ENCODE measurements at places on chromosomes 2 and 18.

DNA sequence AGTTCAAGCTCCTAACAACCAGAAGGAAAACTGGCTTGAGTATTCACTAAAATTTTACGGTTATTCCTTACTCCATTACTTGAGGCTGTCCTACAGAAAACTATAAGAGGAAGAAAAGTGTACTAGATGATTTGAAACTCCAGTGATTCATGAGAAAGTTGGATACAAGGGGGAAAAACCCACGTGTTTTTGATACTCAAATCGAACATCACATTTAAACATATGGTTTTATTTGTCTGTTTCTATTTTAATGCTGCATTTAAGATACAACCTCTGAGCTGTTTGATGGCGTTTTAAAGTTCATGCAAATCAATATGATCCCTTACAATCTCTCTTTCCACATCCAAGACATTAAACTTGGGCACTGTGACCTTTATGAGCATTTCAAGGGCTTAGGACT is 125.1 kb upstream of the LMAN1 start:
- DNase-seq, result no peak

DNA sequence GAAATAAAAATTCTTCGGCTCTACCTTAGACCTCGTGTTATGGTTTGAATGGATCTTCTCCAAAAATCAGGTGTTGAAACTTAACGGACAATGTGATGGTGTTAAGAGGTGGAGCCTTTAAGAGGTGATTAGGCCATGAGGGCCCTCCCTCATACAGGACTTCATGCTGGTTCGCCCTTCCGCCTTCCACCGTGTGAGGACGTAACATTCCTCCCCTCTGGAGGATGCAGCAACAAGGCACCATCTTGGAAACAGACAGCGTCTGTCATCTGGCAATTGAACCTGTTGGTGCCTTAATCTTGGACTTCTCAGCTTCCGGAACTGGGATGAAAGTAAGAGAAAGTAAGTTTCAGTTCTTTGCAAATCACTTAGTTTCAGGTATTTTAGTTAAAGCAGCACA is 126.3 kb upstream of the SPRED2 start:
- DNase-seq, result no peak

- no peak for DNase-seq
These were observed 768.2 kb upstream of the VRK2 start for GRCh38 chr2:57278451-57278850.

GRCh38 chr2:112462178-112462577 is 19.8 kb upstream of the TTL start:
- no peak for DNase-seq

DNA sequence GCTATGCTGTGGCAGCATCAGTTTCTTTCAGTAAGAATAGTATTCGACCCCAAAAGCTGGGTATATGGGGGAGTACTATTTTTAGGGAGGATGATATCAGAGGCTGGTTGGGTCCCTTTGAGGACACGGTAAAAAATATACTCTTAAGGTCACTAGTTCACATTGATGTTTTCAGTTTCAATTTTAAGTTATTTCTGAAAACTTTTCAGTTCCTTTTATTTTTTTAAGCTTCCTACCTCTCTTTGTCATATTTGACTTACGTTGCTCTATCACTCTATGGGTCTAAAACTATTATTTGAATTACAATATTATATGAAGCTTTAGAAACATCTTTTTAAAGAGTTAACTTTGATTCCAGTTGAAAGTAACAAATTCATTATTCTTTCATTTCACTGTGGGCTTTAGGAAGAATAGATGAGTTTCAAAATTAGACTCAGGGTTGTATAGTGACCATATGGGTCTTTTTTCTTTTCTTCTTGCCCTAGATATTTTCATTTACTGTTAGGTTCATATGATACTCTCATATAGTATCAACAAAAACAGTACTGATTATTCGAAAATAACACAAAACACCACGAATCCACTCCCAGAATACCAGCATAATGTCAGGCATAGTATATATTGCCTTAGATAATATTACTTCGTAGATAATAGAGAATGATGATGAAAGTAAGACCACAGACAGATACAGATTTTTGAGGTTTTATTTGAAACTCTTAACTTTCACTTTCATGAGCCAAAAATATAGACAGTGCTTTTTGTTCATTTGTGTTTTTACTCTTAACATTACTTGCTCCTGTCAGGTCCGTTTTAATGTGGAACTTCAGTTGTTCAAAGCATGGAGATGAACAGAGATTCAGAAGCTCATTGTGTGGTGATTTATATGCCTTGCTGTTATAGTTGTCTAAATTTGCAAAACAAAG is 9.8 kb downstream of the RMDN2 start:
- DNase-seq, result no peak

DNA sequence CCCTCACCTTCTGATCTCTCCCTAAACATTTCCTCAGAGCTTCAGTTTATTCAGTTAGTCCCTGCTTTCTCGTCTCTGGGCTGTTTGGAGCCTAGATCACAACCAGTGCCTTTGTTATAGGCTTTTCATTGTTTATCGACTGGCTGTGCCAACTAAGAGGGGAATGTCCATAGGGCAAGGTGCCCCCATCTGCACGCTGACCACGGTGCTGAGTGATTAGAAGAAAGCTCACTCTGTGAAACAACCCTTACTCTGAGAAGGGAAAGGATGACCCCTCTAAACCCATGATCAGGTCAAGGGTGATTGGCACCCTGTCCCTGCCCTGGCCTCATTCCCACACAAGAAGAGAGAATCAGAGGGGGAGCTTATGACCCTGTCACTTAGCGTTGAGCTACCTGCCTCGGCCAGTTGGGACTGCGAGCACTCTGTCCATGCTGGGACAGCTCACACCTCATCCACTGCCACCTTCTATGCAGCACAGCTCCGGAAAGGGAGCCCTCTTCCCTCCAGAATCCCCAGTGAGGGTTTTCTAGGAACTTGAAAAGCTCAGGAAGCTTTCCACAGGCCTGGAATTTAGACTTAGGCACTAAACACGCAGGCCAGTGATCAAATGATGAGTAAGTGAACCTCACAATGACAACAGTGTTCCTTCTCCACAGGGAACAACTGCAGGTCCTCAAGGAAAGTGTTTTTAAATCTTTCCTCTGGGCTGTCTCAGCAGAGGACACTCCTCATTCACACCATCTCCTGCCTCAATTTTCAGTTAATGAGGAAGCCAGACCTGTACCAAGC is 2.3 kb upstream of the ACTG2 start:
- DNase-seq, result no peak

DNA sequence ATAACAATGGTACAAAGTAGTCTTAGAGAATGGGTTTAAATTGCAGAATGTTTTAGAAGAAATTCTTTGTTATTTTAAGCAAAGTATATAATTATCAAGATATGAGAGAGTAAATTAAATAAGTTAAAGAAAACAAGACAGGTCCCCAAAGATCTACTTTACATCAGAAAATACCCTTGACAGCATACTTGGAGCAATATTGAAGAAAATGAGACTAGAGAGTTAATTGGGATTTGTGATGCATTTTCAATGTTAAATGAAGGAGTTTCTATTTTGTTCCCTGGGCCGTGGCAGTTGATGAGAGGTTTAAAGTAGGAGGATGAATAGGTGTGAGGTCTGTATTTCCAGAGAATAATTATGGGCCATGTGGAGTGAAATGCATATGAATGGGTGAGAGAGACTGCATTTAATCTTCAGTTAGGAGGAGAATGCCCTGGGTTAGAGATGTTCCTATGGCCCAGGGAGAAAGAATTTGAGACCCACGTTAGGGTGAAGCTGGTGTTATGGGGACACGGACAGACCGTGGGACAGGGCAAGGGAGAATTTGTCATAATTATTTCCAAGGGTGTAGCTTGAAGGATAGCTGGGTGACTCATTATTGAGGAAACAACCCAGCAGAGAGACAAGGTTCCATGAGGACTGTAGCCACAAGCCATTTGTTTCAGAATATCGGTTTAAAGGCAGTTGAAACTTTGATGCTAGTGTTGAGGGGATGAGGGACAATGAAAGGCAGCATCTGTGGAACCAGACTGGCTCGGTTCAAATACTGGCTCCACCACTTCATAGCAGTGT is 22.7 kb downstream of the MGAT5 start:
- DNase-seq, result no peak

GRCh38 chr2:8146132-8147005 is 535.5 kb upstream of the ID2 start:
- DNase-seq, result no peak

DNA sequence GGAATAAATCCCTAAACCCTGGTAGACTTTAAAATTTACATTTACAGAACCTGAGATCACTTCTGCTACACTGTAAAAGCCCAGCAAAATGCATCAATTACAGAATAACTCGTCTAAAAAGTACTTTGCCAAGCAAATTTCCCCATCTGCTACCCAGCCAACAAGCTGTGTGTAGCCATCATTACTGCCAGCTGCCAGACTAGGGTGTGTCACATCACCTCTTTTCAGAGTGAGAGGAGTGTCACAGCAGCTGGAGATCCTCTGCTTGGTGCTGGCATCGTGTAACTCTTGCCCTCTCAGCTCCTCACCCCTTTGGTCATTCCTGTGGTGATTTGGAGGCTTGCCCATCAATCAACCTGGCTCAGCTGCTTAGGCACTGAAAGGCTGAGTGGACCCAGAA is 340.4 kb upstream of the MMADHC start:
- DNase-seq, result no peak

- no peak for DNase-seq
These were observed 141.8 kb upstream of the KLHL29 start for GRCh38 chr2:23243073-23243659.

DNA sequence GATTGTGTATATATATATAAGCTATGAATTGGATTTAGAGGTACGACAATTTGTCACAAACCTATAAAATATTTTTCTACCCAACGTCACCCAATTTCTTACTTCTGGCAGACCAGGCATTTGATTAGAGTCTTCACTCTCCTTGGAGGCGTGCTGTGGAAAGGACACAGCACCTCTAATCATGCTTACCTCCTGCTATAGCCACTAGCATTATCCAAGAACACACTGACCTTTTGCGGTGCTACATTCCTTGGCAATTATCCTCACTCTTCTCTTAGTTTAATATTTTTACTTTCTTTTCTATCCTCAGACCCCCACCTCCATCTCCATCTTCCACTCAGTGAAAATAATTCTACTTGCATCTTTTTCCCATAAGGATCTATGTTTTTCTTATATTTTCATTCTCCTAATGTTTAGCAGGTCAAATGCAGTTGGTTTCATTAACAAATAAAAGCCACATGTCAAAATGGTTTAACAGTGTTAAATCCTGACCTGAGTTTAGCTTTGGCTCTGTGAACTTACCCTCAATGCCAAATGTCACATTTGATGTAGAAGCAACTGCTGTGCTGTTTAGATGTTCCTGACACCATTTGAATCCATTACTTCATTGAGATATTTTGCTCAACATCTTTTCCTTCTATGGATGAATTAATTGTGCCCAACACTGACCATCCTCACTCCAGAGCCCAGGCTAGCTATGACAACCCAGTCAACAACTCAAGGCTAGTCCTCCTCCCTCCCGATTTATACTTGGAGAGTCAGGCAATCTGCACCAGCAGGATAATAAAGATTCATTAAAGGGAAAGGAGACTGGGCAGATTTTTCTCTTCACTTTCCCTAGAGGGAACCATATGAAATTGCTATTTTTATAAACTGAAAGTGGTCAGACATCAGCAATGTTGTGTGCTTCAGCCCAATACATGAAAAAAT is 240.5 kb downstream of the MREG start:
- DNase-seq, result no peak

- no peak for DNase-seq
These were observed 5.6 kb upstream of the SMIM21 start for GRCh38 chr18:75433098-75433497.

- DNase-seq, result no peak
These were observed 587 bp upstream of the MTIF2 start for GRCh38 chr2:55269645-55269990.

GRCh38 chr2:16656784-16657391 is 8.7 kb downstream of the CYRIA start:
- DNase-seq, result no peak

DNA sequence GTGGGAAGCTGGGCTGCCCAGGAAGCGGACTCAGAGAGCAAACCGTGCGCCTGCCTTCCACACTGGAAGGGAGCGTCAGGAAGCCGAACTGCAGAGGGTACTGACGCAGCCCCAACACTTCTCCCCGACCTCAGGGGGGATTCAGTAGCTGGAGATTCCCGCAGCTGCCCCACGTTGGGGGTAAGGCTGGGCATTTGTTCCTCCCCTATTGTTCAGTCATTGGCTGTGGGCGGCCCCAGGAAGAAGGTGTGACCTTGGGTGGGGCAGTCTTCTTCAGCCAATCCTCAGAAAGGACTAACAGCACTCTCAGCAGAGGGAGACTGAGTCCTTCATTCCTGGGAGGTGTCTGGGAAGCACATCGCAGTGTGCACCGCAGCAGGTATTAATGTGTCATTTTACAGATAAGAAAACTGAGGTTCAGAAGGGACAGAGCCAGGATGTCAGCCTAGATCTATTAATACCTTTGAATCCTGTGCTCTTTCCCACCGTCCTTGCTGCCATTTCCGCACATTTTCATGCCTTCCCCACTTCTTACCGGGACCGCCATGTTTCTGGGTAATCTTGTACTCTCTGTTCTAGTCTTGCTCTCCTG is 12.1 kb upstream of the C18orf32 start:
- no peak for DNase-seq

DNA sequence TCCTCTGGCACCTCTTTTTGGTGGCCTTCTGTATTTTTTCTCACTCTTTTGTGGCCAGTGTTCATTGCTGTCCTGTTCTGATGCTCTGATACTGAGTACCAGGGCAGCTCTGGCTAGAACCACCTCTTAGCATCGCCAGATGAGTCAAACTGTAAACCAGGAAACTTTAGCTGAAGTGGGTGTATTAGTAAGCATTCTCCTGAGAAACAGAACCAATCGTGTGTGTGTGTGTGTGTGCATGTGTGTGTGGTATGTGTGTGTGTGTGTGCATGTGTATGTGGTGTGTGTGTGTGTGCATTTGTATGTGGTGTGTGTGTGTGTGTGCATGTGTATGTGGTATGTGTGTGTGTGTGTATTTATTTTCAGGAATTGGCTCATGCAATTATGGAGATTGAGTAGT is 166.3 kb upstream of the SKOR2 start:
- no peak for DNase-seq

- DNase-seq, result no peak
These were observed 22.5 kb upstream of the OTOF start for GRCh38 chr2:26500406-26500805.

GRCh38 chr2:236639461-236640235 is 70.0 kb downstream of the ACKR3 start:
- DNase-seq, result no peak

- DNase-seq, result no peak
These were observed 55.4 kb upstream of the RAPH1 start for GRCh38 chr2:203590496-203590895.

DNA sequence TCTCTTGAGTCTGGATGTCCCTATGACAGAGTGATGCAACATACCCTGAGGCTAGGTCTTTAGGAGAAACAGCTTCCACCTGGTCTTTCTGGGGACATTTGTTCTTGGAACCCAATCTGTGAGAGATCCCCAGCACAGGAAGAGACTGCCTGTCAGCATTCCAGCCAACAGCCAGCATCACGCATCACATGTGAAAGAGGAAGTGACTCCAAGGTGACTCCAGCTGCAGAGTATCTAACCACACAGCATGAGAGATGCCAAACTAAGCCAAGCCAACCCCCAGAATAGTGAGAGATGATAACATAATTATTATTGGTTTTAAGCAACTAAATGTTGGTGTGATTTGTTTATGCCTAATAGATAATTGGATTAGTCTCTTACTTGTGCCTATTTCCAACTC is 35.7 kb downstream of the C18orf63 start:
- DNase-seq, result no peak

GRCh38 chr2:195672674-195673073 is 15.6 kb downstream of the SLC39A10 start:
- DNase-seq, result no peak

GRCh38 chr2:20567159-20567925 is 83.6 kb downstream of the HS1BP3 start:
- no peak for DNase-seq

Data from activated T-helper 9 cell treated with anti-CD3 and anti-CD28 coated beads, Interleukin-2, amount 50 U/mL, for 16 hours (primary cell).